ENCODE measurements at places on chromosomes 2 and 18.

- no peak for DNase-seq
Observed at GRCh38 chr2:85413592-85414420, 3.6 kb upstream of the CAPG start.

GRCh38 chr18:22088029-22088428 lies 81.4 kb upstream of the GATA6 start:
- DNase-seq: no peak

DNA sequence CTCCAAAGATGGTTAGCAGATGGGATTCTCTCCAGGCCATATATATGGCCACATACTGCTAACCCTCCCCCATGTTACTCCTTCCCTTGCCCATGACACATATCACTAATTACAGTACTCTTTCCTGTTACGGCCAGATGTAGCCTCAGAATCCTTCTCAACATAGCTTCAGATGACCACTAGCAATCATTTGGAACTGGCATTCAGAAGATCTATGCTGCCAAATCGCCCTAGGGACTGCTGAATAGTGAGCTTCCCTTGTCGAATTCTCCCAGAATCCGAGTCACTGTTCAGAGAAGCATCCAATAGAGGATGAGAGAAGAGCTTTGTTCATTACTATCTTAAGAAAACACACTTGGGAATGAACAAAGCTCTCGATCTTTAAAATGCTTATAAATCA lies 121.2 kb upstream of the TANK start:
- DNase-seq: no peak

- peak; percentile 72 for DNase-seq
Observed at GRCh38 chr2:72859831-72860262, 27.4 kb upstream of the SPR start.

DNA sequence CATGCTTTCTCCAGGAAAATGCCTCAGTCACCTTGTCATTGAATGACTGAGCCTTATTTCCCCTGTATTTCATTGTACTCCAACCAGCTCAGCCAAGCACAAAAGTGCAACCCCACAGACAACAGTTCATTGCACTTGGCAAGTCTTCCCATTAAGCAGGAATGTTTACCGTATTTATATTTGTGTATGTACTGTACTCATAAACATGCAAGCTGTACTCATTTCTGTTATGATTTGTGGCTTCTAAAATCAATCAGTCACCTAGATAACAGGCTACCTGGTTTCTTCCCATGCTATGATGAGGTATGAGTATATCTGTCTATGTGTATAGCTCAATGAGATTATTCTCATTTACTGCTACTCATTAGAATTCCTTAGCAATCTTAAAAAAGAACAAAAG lies 505.5 kb upstream of the FAM98A start:
- no peak for DNase-seq

- no peak for DNase-seq
Observed at GRCh38 chr2:222134654-222135053, 164.1 kb downstream of the PAX3 start.

DNA sequence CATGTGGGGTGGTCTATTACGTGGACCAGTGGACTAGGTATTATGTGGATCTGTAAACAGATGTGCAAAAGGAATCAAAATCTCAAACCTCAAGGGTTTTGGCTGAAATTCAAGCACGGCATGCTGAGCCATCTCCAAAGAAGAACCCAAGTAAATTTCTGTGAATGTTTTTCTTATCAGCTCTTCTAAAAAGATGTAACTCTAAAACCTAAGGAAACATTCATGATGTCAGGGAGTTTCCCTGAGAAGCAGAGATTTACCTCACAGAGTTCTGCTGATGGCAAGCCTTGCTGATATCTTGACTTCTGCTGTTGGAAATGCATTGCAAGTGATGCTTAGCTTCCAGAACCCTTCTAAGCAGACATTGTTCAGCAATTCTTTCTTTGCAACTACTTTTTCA lies 21.6 kb downstream of the DSG4 start:
- DNase-seq: no peak

- no peak for DNase-seq
Observed at GRCh38 chr2:201820383-201821007, 14.2 kb downstream of the CDK15 start.

GRCh38 chr18:33928231-33928630 lies 296.5 kb downstream of the NOL4 start:
- no peak for DNase-seq

DNA sequence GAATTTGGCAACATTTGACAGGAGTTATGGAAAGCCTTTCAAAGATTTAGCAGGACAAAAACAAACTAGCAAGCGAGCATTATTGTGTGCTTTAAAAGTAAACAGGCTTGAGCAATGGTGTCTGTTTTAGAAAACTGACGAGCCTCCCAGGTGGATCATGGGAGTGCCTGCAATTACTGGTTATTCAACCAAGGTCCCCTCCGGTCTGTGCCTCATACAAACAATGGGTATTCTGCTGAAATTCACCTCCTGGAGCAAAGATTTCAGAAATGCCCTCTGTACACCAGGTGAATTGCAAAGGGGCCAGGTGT lies 22.4 kb downstream of the RTP5 start:
- DNase-seq: no peak

DNA sequence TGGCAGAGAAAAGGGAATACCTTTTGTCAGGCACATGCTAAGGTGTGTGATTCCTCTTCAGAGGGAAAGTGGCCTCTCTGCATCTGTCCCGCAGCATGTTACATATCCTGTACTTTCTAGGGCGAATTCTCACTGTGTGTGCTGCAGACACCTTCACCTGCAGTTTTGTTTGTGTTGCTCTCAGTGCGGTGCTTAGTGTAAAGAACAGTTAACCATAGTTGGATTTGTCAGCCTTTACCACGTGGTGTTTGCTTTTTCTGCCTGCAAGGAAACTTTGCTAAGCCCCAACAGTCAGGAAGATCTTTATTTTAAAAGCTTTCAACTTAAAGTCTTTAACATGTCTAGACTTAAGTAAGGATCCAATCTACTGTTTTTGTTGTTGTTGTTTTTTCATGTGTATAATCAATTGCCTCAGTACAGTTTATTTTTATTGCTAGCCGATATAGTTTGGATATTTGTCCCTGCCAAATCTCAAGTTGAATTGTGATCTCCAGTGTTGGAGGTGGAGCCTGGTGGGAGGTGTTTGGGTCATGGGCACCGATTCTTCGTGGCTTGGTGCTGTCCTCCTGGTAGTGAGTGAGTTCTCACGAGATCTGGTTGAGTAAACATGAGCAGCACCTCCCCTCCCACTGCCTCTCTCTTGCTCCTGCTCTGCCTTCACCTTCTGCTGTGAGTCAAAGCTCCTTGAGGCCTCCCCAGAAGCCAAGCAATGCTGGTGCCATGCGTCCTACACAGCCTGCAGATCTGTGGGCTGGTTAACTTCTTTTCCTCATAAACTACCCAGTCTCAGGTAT lies 90.6 kb downstream of the SNTG2 start:
- DNase-seq: no peak

DNA sequence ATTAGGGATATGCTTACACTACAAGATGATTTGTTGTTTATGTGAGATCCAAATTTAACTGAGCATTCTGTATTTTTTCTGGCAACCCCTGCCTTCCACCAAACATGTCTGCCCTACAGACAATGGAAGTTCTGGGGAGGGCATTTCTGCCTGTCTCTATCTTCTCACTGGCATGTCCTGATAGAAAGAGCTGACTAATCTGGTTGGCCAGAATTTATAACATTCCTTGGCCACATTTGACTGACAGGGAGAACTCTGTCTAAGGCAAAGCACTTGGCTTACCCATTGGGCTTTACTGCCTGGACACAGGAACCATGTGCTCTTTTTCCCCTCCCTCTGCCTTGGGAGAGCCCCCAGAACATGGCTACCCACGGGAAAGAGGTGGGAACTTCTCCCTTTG lies 70.6 kb upstream of the TMEM178A start:
- no peak for DNase-seq

- no peak for DNase-seq
Observed at GRCh38 chr2:157364257-157364974, 38.8 kb upstream of the ERMN start.

DNA sequence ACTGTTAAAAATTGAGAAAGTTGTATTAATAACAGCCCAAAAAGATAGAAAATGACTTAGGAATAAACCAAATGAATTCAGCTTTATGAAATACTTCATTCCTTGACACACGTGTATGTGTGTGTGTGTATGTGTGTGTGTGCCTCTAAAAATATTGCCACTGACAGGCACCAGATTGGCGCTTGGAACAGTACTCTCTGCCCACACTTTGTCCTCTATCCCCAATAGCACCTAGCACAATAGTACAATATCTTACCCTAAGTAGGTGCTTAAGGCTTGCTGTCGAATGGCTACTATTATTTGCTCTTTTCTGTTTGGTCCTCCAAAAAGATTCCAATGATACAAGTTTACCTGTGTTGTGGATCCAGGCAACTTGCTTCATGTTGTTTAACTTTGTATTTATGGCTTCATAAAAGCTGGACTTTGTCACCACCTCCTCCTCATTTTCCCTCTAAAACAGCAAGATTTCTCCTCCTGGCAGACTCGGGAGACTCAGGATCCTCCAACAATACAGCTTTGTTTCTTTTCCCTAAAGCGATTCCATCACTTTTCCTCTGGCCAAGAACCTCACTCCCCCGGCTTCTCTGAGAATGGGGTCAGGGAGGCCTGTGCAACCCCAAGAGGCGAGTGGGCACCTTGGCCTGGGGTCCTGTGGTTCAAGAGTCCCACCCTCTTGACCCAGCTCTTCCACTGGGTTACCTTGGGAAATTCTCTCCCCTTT lies 43.3 kb upstream of the LCLAT1 start:
- no peak for DNase-seq

- no peak for DNase-seq
Observed at GRCh38 chr18:42477267-42477666, 522.2 kb downstream of the PIK3C3 start.

GRCh38 chr2:224807153-224807964 lies 91.2 kb upstream of the CCDC195 start:
- no peak for DNase-seq

- no peak for DNase-seq
Observed at GRCh38 chr2:191383486-191383885, 138.3 kb downstream of the MYO1B start.

- DNase-seq: no peak
Observed at GRCh38 chr2:139946690-139947089, 1166.5 kb upstream of the NXPH2 start.

- DNase-seq: no peak
Observed at GRCh38 chr2:230691005-230691647, 21.5 kb upstream of the CAB39 start.

GRCh38 chr2:28449488-28450395 lies 46.1 kb upstream of the PLB1 start:
- DNase-seq: peak; percentile 16

DNA sequence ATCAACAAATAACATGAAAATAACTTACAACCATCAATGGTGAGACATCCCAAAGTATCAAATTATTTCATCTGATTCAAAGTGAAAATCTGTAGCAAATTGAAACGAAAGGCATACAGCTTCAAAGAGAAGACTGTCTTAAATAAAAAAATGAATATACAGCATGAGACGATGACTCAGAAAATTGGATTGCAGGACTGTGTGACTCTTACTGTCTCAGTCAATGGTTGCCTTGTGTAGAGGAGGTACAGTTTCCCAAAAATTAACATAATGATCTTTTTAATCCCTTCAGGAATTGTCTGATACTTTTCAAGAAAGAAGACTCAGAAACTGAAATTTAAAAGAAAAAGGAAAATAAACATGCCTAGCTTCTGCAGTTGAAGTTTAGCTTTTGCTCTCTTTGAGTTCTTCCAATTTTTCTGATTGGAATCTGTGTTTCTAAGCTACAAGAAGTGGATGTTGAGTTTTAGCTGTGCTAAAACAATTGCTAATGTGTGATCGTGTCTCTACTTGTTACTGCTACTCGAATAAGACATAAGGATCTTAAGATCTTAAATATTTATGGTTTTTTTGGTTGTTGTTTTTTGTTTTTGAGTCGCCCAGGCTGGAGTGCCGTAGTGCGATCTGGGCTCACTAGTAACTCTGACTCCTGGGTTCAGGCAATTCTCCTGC lies 41.1 kb upstream of the EPB41L3 start:
- DNase-seq: no peak

DNA sequence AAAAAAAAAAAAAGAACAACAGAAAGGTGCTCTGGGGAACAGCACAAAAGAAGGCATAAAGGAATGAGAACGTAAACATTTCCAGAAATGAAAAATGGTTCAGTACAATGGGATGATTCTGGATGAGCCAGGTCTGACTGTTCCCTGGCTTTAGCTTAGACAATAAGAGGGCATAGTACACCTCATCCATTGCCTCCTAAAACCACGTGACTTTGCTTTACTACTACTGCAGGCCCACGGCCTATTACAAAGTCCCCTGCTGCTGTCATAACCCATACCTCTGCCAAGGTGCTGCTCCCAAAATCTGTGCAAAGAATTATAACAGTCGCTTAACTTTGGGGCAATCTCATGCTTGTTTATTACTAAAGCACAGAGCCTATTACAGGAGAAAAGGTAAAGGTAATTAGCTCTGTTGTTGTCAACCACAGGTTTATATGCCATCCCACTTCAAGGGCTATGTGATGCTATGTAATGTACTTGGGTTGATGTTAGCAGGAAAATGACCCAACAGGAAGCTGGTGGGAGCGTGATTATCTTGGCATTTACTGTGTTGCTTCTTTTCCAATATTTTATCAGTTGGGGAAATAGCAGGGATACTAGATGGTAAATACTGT lies 26.8 kb downstream of the STK17B start:
- no peak for DNase-seq

GRCh38 chr2:231069379-231070054 lies 12.8 kb downstream of the PSMD1 start:
- no peak for DNase-seq

- DNase-seq: no peak
Observed at GRCh38 chr2:165691615-165692014, 102.4 kb downstream of the GALNT3 start.

DNA sequence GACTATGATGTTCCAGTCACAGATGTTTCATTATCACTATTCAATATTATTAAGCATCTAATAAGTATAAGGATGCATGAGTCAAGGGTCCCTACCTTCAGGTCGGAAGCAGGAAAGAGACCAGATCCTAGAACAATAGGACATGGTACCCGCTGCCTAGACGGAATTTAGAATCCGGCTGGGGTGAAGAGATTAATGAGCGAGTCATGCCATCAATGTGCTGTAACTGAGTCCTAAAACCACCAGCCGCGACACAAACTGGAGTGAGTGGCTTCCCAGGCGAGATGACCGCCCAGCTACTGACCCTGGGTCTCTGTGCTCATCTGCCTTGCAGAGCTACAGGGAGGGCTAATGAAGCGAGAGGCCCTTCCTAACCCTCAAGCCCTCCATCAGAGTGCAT lies 73.6 kb downstream of the DNMT3A start:
- DNase-seq: no peak

Data from CD4-positive, alpha-beta T cell treated with Interleukin-10 for 1 hour (primary cell).